ENCODE measurements at places on chromosomes 7 and 10.

DNA sequence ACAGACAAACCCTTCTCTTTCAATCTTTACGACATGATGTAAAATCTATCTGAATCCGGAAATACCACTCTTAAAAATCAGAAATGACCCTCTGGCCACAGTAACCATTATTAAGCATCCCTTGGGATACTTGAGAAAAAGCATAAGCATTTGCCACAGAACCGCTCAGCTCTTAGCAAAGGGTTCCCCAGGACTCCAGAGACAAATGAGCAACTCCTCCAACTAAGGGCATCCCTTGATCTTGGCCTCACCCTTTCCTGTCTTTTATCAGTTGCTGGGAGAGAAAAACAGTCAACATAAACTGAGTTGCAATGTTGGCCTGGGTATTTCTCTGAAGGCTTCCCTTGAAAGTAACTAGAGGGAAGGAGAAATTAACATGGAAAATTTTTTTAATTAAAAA, 3.5 kb downstream of the PDLIM1 start:
- no peak for DNase-seq

GRCh38 chr10:58513188-58514110, 777 bp downstream of the BICC1 start:
- no peak for DNase-seq

- no peak for DNase-seq
These were observed 8.8 kb upstream of the INTS1 start for GRCh38 chr7:1512781-1513656.

GRCh38 chr7:148037044-148037443, 553.5 kb upstream of the C7orf33 start:
- DNase-seq, result no peak

- DNase-seq, result peak; percentile 80
These were observed at the start of gene SRRM3 for GRCh38 chr7:76201732-76202665. TSS of gene SRRM3 (plus strand) at chr7:76201896. CDS start at chr7:76235067, 33,171 bp downstream.

- no peak for DNase-seq
These were observed 2.6 kb upstream of the GPER1 start for GRCh38 chr7:1085266-1085665.
